ENCODE measurements at places on chromosomes 5 and 9.

GRCh38 chr9:16726718-16727451, 143.6 kb downstream of the BNC2 start:
- DNase-seq: no peak

- DNase-seq: no peak
These were observed 176.4 kb upstream of the MRPS30 start for GRCh38 chr5:44632344-44632743.

GRCh38 chr9:19133549-19134345, 6.5 kb upstream of the PLIN2 start:
- no peak for DNase-seq

DNA sequence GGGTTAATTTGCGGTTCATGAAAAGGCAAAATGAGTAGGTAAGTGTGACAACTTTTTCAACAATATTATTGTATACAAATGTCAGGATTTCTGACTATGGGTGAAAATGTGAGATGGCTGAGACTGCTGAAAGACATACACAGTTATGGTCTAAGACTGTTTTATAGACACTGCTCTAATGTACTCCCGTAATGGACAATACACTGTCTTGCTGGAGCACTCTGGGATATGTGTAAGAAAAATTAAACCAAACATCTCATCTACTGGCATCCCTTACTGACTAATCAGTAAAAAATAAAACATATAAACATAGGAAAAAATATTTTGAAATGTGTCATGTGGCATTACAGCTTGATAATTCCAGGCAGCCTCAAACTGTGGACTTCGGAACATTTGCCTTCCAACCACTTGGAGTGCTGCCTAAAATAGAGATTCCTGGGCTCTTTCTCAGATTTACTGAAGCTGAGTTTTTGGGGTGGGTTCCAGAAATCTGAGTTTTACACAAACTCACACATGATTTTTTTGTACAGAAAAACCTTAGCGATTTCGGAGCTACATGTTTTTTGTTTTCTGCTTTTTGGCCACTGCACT, 233.9 kb upstream of the TBCA start:
- DNase-seq: no peak

- DNase-seq: no peak
These were observed 47.4 kb upstream of the BARX1 start for GRCh38 chr9:94002316-94003140.

DNA sequence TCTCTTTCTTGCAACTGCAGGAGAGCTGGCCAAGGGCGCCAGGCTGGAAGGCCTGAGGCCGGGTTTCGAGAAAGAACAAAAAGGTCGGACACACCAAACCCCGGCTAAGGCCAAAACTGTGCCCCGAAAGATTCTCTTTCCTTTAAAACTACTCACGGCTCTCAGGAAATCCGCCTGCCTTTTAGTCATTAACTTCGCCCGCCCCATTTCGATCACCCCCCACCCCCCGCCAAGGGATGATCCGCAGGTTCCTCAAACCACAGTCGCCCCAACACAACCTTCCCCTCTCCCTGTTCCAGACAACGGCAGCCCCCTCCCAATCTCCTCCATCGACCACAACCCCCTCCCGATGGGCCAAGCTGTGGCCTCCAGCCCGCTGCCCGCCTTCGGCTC, 536 bp downstream of the FEM1C start:
- DNase-seq: peak; percentile 62

DNA sequence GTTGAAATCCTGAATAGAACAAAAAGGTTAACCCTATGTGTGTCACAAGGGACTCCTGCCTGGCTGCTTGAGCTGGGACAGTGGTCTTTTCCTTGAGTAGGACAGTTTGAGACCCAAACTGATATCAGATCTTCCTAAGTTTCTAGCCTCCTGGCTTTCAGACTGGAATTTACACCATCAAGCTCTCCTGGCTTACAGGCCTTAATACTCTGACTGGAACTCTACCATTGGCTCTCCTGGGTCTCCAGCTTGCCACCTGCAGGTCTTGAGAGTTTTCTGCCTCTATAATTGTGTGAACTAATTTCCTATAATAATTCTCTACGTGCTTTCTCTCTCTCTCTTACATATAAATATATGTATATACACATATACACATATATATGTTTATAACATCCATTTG, 112.5 kb downstream of the PRR16 start:
- DNase-seq: no peak

- DNase-seq: peak; percentile 24
These were observed 205.6 kb upstream of the ZNF608 start for GRCh38 chr5:124952079-124952478.

DNA sequence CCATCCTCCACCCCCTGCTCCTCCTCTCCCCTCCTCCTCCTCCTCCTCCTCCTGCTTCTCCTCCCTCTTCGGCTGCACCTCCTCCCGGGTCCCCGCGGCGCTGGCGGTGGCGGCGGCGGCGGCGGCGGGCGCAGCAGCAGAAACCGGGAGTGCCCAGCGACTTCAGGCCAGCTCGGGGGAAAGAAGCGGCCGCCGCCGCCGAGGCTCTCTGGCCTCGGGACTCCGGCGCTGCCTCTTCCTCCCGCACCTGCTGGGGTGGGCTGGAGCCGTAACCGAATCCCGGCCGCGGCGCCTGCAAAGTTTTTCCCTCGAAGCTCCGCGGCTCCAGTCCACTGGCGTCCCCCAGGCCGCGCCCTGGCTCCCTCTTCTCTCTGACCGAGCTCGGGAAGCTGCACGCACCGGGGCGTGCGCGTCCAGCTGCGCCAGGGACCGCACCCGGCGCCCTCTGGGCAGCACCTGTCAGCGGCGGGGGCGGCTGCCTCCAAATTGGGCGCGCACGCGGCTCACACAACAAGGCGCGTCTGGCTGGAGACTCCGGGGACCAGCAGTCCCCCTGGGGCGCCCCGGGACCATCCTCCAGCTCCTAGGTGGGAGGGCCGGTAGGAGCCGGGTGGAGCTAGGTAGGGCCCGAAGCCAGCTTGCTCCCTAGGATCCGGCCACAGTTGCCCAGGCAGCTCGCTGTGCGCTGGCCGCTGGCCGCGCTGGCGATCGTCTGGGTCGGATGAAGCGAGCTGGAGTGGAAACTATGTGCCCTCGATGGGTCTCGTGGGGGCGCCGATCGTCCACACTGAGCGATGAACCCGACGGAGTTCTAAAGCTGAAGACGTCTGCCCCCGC, at the start of gene MCTP1:
Gene MCTP1 (minus strand): TSS at position 523 of the 837 bp plus-strand sequence.
- no peak for DNase-seq

DNA sequence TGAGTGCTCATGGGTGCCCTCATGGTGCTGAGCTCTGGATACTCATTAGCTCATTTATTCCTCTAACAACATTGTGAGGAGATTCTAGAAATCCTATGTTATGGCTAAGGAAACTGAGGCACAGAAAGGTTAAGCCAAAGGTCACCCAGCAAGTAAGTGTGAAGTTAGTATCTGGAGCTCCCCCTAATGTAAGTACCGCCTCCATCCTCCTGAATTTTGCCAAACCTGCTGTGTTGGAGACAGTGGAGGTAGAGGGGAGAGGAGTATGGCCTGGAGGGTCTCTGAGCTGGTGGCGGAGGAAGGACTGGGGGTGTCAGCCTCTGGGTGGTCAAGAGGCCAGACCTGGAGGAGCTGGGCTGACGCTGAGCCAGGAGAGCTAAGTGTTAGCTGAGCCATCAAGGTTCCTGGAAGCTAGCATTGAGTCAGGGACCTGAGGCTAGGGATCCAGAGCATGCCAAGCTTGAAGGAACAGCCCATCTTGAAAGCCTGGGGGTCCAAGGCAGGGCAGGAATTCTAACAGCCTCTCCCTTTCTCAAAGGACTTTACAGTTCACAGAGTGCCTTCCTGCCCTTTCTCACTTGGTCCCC, 114.8 kb downstream of the RGS3 start:
- no peak for DNase-seq

DNA sequence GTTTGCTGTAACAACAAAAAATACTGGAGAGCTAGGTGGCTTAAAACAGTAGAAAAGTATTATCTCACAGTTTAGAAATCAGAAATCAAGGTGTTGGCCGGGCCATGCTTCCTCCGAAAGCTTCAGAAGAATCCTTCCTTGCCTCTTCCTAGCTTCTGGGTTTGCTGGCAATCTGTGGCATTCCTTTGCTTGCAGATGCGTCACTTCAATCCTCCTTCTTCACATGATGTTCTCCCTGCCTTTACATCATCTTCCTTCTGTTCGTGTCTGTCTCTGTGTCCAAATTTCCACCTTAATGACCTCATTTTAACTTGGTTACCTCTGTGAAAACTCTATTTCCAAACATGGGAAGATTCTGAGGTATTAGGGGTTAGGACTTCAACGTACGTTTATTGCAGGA, 90.4 kb upstream of the CHD1 start:
- no peak for DNase-seq

Measured in CD4-positive, alpha-beta T cell treated with Interferon gamma for 1 hour (primary cell).